ENCODE measurements at places on chromosomes 16 and 17.
A peak's percentile ranks its signal among the peaks of the same experiment; 100 is the strongest.

GRCh38 chr17:32590974-32591373 lies 104.2 kb downstream of the CDK5R1 start:
- DNase-seq: no peak

DNA sequence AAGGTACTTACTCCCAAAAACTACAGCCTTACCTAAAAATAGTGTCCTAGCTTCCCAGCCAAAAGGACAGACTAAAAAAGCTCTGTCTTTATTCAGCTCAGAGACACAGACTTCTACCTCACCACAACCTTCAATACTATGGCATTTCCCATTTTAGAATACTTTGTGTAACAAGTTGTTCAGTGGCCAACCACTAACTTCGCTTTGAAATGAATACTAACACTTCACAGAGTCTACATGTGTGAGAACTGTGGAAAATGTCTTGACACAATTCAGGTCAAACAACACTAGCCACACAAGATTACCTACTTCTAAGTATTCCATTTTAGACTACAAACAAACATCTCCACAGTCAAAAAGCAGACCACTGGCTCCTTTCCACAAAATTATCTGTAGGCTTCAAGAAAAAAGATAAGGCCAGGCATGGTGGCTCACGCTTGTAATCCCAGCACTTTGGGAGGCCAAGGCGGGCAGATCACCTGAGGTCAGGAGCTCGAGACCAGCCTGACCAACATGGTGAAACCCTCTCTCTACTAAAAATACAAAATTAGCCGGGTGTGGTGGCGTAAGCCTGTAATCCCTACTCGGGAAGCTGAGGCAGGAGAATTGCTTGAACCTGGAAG lies 3.2 kb downstream of the HELZ start:
- DNase-seq: peak; percentile 54

DNA sequence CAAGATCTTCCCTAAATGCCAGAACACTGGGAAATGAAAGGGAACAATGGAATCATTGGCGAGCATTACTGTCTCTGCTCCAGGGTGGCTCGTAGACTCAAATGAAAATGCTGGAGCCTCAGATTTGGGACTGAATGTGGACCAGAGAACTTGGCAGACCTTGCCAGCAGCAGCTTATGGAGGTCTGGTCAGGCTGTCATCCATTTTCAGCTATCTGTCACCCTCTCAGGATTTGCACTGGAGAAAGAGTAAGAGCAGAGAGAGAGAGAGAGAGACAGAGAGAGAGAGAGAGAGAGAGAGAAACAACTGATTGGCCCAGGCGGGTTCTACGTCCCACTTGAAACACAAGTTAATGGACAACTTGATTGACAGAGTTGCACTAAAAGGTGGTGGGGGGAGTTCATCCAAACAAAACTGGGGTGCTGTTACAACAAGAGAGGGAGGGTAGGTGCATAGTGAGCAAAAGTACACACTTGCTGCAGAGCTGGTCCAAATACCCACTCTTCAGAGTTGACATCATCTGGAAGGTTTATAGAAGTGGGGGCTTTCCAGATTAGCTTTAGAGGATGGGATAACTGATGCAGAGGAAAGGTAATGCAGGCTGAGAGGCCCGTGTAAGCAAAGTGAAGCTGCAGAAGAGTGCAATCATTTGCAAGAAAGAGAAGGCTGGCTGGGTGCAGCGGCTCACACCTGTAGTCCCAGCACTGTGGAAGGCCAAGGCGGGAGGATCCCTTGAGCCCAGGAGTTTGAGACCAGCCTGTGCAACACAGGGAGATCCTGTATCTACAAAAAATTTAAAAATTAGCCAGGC lies 16.5 kb upstream of the NSMCE1 start:
- DNase-seq: no peak

- DNase-seq: no peak
Observed at GRCh38 chr17:36653856-36654255, 52.5 kb downstream of the MRM1 start.

- no peak for DNase-seq
Observed at GRCh38 chr16:86367291-86368072, 142.8 kb upstream of the FOXF1 start.
